CD4-positive, alpha-beta T cell treated with Interleukin-6 for 4 hours (primary cell): ENCODE measurements at places on chromosomes 13 and 19.

DNA sequence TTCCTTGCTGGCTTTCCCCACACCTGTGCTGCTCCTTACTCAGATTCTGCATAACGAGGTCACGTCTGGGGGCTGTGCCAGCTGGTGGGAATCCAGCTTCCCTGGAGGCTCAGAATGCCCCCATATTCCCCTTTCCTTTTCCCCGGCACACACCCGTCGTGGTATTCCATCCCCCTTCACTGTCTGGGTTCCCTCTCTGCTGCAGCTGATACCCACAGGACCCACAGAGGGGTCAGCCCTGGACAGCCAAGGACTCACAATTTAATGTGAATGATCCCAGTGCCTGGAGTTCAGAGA, 4.2 kb upstream of the MYH14 start:
- DNase-seq: no peak

DNA sequence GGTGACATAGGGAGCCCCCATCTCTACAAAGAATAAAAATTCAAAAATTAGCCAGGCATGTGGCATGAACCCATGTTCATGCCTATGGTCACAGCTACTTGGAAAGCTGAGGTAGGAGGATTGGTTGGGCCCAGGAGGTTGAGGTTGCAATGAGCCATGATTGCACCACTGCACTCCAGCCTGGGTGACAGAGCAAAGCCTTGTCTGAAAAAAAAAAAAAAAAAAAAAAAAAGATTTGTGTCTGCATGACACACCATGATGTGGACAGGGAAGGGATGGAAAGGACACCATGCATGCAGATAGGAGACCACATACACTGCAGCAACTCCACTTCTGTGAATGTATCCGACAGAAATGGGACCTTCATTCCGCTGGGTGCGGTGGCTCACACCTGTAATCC, 34.0 kb upstream of the HOMER3 start:
- no peak for DNase-seq

DNA sequence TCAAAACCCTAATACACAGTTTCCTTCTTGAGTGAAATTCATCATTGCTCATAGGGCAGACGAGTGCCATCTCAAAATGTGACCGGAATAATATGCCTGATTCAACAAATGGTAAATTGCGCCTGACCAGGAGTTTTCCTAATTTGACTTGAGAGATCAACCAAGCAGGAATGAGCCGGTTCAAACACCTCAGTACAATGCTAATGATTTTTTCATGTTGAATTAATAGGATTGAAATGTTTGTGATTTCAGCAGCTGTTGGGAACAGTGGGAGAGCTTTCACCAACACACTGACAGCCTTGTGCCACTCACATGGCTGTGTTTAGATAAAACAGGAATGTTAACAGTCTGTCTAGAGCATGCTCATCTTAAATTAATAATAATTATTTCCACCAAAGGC, 484.8 kb downstream of the PCDH9 start:
- DNase-seq: no peak

- DNase-seq: peak; percentile 49
Observed at GRCh38 chr19:916645-917322, 349 bp upstream of the KISS1R start.

GRCh38 chr13:84606616-84607015, 724.3 kb upstream of the SLITRK1 start:
- no peak for DNase-seq
